ENCODE measurements at places on chromosomes 11 and 22.

DNA sequence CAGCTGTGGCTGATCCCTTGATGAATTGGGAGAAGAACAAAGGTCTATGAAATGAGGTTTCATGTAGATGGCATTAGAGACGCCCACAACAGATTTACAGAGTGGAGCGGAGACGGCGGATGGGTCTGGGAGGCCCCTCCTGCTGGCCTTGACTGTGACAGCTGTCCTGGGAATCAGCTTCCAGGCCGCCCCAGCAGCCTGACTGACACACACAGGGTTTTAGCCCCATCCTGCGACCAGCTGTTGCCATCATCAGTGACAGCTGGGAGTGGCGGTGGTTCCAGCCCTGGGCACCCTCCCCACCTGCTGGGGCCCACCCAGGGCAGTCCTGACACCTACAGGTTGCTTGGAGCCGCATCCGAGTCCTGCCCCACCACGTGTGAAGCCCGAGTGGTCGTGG lies 64.0 kb upstream of the PPP6R3 start:
- no peak for DNase-seq

- DNase-seq, result no peak
These were observed 820.4 kb upstream of the CCDC90B start for GRCh38 chr11:84106541-84106940.

GRCh38 chr22:41429232-41429950 lies 17.2 kb downstream of the TOB2 start:
- no peak for DNase-seq

DNA sequence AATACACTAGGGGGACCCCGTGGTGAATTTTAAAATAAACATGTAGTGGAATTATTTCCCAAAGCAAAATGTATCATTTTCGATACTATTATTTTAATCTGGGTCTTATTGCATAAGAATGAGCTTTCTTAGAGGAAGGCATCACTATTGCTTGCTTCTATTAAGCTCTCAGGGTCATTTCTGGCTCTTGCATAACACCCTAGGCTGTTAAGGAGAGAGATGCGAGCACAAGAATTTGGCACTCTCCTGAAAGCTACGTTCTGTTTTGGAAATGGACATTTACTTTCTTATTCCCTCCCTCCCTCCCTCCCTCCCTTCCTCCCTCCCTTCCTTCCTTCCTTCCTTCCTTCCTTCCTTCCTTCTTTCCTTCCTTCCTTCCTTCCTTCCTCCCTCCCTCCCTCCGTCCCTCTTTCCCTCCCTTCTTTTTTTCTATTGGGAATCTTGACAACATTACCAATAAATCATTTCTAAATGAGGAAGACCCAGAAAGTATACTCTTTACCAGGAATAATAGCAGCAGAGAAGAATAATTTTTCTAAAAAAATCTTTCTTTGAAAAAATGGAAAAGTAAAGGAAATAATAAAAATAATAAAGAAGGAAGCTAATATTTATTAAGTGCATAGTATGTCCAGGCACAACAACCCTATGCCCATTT lies 83.6 kb upstream of the BDNF start:
- no peak for DNase-seq

- no peak for DNase-seq
These were observed 215.9 kb upstream of the CCDC90B start for GRCh38 chr11:83502041-83502440.

DNA sequence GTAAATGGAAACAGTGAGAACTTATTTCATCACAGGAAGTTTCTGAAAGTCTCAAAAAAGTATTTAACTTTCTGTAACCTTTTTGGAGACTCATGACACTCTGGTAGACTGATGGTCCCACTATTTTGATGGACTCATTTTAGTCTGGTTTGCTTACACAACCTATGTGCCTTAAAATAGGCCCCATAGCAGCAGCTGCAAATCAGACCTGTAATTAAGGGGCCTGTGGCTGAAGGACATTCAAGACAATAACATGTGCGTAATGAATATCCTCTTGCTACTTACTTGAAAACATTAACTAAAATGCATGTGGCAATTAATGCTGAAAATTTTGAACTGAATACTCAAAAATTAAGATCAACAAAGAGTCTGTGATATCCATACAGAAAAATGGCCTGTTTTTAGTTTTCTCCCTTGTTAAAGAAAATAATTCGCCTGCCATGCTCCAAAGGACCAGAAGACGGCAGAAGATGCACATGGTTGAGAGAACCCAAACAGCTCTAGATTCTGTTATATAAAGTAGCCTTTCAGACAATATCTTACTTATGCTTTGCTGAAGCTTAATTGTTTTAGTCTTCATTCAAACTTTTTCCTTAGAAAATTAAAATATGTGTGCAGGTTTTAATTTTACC lies 568.5 kb downstream of the KCNA4 start:
- DNase-seq, result no peak

GRCh38 chr22:48099671-48100070 lies 1337.2 kb downstream of the TBC1D22A start:
- DNase-seq, result no peak

- DNase-seq, result no peak
These were observed 219.6 kb upstream of the SESN3 start for GRCh38 chr11:95450547-95451123.
